Right renal pelvis (tissue), 4 donors: ENCODE measurements at places on chromosomes 7 and 10. TPM values are rescaled to one million over a fixed set of nuclear protein-coding genes. Genes with fewer than 3 reads are reported as not detected.

- no peak for DNase-seq
These were observed 25.3 kb upstream of the C10orf95 start for GRCh38 chr10:102476466-102477141.

DNA sequence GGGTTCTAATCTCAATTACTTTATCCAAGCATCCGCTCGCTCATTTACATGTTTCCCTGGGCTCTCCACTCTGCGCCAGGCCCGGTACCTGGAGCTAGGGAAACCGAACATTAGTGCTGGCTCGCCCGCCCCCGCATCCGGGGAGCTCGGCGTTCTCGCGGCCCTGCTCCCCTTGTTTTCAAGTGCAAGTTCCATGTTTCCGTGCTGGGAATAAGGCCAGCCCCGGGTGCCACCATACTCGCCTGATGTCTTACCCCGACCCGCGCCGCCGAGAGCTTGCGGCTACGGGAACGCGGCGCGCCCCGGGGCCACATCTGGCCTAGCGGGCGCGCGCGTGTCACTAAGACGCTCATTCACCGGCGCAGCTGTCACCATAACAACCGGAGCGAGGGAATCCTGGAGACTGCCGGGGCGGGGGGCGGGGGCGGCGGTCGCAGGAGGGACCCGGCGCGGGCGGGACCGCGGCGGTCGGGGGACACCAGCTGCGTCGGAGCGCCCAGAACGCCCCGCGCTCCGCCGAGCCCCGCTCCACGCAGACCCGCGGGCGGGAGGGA, at the start of gene NEURL1:
Gene NEURL1 (plus strand): TSS at position 344 of the 554 bp plus-strand sequence. CDS start 683 bp downstream, outside the sequence.
- no peak for DNase-seq

GRCh38 chr7:140697447-140698143, 1.1 kb downstream of the NDUFB2 start:
- DNase-seq: no peak

DNA sequence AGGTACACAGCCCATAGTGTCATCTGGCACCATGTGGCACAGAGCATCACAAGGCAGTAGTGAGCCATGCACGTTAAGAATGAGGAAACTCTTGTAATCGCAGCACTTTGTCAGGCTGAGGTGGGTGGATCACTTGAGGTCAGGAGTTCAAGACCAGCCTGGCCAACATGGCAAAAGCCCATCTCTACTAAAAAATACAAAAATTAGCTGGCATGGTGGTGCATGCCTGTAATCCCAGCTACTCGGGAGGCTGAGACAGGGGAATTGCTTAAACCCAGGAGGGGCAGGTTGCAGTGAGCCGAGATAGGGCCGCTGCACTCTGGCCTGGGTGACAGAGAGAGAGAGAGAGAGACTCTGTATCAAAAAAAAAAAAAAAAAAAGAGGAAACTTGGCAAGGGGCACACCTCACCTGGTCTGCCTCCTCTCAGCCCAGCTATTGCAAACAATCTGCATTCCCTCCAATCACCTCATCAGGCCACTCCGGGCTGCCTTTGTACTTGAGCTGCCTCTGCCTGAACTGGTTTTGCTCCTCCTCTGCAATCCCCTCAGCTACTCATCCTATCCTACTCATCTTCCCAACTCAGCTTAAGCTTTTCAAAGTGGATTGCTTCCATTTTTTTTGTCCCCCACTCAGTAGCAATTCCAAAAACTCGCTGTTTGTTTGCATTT, 46.0 kb upstream of the OPTN start:
- DNase-seq: no peak

DNA sequence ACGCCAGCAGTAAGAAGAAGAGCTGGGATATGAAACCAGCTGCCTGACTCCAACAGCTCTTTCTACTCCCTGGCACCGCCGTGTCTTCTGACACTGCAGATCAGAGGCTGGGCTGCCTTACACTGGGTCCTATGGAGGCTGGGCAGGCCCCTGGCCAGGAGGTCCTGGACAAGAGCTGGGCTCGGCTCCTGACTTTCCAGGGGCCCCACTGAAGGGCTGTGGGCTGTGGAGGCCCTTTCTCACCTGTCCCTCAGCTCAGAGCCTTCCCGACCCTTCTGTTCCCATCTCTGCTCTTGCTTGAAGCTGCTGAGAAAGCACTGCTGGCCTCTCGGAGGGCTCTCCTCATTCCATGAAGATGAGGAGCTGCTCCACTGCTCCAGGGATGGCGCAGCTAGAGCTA, 85.9 kb upstream of the UNC5B start:
- no peak for DNase-seq

- no peak for DNase-seq
These were observed 46.2 kb downstream of the NOC3L start for GRCh38 chr10:94316560-94316959.

GRCh38 chr7:28107960-28108359, 72.6 kb downstream of the JAZF1 start:
- no peak for DNase-seq

DNA sequence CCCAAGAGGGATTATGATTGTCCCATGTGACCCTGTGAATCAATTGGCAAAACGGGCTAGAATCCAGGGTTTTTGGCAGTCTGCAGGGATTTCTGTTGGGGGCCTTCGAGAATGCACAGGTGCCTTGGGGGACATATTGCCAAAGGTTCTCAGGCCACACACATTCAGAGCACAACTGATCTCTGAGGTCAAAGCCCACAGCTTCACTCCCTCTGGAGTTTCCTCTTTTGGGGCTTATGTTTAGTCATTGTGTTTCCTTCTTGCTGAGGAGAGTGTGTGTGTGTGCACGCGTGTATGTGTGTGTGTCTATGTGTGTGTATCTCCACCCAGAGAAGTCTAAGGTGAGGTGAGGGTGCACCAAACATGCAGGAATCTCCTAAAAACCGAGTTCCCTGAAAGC, 8.8 kb downstream of the PPIF start:
- no peak for DNase-seq

DNA sequence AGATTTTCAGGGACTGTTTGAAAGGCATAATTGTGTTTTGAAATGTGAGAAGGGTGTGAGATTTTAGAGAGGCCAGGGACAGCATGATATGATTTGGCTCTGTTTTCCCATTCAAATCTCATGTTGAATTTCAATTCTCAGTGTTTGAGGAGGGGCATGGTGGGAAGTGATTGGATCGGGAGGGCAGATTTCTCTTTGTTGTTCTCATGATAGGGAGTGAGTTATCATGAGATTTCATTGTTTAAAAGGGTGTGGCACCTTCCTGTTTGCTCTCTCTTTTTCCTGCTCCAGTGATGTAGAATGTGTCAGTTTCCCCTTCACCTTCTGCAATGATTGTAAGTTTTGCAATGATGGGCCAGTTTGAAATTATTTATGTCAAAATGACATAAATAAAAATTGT, 113.0 kb upstream of the PCDH15 start:
- no peak for DNase-seq

The HOXA11 gene
- 38.7 TPM for polyA plus RNA-seq

The HNRNPA2B1 gene
- 1,470 TPM for polyA plus RNA-seq

The EGFR gene
- 37.0 TPM for polyA plus RNA-seq

The NYAP1 gene
- 1.6 TPM for polyA plus RNA-seq

The CNPY1 gene
- polyA plus RNA-seq: not detected

The CTAGE6 gene
- not detected for polyA plus RNA-seq
